HepG2 (cell line): ENCODE measurements at places on chromosomes 4 and X. TPM values are rescaled to one million over a fixed set of nuclear protein-coding genes. Genes with fewer than 3 reads are reported as not detected.

DNA sequence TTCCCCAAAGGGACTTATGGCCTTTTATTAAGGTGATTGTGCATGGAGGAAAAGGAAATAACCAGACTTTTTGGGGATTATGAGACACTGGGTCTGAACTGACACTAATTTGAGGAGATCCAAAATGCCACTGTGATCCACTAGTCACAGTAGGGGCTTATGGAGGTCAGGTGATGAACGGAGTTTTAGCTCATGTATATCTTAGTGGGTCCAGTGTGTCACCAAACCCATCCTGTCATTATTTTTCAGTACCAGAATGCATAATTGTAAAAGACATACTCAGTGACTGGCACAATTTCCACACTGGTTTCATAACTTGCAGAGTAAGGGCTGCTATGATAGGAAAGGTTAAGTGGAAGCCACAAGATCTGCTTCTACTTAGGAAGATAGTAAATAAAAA lies 131.3 kb downstream of the RTL3 start:
- H3K36me3 ChIP-seq, result no peaks in the 10 kb centered on the region
- no peaks in the 10 kb centered on the region for H3K4me1 ChIP-seq
- no peak for DNase-seq

- no peaks in the 10 kb centered on the region for H3K36me3 ChIP-seq
- DNase-seq, result no peak
- H3K27me3 ChIP-seq, result no peaks in the 10 kb centered on the region
- no peaks in the 10 kb centered on the region for H3K4me1 ChIP-seq
- H3K4me3 ChIP-seq, result no peak overlapping the region
Observed at GRCh38 chr4:19033816-19034733, 1012.5 kb upstream of the LCORL start.

DNA sequence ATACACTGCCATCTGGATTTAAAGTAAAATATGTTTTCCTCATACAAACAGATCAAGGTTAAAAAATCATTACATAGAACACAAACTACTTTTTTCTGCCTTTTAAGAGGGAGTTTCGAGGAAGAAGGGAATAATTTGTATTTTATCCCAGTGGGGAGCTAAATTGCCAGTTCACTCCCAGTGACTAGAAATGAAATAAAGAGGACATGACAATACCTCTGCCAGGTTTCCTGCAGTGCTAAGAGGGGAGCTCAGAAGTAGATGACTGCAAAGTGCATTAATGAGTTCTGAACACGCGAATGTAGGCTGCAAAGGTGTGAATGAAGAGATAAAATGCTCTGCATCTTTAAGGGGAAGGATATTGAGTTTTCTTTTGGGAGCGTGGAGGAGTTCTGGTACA lies 69.7 kb downstream of the SRPX start:
- H3K4me1 ChIP-seq, result peaks cover 6% of the 10 kb centered on the region; the same call in 1 of the 2 replicates
- no peak overlapping the region for H3K27ac ChIP-seq
- no peak overlapping the region for H3K4me3 ChIP-seq
- H3K27me3 ChIP-seq, result no peaks in the 10 kb centered on the region
- no peaks in the 10 kb centered on the region for H3K36me3 ChIP-seq

DNA sequence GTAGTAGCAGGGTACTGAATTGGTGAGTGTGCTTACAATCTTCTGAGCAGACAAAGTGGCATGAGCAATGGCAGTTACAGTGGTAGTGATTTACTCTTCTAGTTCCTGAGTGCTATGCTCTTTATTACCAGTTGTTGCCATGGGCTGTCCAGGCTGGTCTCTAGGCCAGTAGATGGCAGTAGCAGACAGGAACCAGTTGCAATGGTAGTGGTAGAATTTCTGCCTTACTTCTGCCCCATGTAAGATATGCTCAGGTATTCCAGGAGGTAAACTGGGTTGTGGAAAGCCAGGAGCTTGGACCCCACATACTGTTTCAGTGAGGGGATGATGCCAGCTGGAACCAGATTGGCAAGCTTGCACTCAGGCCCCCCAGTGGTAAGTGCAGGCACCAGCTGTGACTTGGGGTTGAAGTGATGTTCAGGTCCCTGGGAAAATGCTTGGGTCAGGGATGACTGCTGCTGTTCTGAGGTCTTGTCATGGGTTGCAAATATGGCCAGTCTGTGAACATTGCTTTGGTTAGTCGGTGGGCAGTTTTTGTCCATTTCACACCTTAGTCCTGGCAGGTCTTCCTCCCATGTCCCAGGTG lies 63.0 kb upstream of the ZXDB start:
- H3K27me3 ChIP-seq, result no peaks in the 10 kb centered on the region
- peak; percentile 5 for DNase-seq
- no peak overlapping the region for H3K4me3 ChIP-seq
- no peaks in the 10 kb centered on the region for H3K36me3 ChIP-seq

The CFP gene
- total RNA-seq, result not detected in 2 replicates

The EXOC1L gene
- not detected in 2 replicates for total RNA-seq
